ENCODE measurements at places on chromosomes 12 and 14.

- DNase-seq: no peak
Measured at GRCh38 chr14:104964546-104964945, 13.6 kb downstream of the AHNAK2 start.

- peak; percentile 43 for DNase-seq
Measured at GRCh38 chr14:32254952-32255679, 52.0 kb upstream of the RNU6-8 start.

- DNase-seq: no peak
Measured at GRCh38 chr12:88167384-88167783, 25.3 kb downstream of the TMTC3 start.

DNA sequence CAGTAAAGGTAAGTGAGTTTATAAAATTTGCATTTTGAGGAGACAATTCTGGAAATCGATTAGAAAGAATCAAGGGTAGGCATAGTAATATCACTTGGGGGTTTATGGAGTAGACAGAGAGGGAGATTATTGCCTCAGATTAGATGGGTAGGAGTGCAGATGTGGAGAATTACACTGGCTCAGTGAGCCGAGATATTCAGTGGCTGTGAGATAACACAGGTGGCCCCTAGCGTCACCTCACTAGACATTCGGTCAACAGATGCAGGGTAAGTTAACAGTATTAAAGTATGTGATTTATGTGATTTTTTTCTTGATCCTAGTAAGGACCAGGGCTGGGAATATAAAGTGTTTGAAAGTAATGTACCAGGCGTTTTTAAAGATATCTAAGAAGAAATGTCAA lies 39.6 kb upstream of the KLRD1 start:
- no peak for DNase-seq

- DNase-seq: no peak
Measured at GRCh38 chr12:93442411-93443340, 929 bp upstream of the UBE2N start.

GRCh38 chr14:101588990-101589389 lies 27.7 kb downstream of the DIO3 start:
- DNase-seq: no peak

DNA sequence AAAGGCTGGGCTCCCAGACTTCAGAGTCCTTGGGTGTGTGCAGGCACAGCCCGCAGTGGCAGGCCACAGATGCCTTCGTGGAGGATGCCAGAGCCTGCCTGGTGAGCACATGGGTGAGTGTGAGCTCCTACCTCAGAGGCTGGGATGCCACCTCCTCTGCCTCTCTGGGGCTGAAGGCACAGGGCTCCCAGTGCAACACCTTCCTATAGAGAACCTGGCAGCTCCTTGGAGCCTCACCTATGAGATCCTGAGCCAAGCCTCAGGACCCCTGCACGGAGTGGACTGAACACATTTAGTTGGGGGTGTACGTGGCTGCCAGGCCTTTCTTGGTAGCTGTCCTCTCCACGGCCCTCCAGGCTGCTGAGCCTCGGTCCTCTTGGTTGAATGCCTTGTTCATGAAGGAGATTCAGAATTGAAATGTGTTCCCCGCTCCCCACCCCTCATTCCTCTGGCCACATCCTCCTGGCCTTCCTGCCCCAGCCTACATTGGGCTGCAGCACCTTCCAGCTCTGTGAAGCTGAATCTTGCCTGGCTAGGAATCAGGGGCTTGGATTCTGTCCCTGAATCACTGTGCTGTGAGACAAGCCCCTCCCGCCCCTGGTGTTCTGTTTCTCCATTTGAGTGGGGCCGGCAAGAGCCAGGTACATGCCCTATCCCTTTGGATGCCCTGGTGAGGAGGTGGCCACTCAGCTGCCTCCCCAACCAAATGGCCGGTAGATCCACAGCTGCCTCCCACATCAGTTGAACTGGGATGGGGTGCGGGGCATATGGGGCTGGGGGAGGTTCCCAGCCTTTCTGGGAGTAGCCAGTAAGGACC lies 38.7 kb upstream of the TRAF3 start:
- no peak for DNase-seq
